Ovary (tissue), 10 donors: ENCODE measurements at places on chromosomes 16 and 17. TPM values are rescaled to one million over a fixed set of nuclear protein-coding genes. Genes with fewer than 3 reads are reported as not detected.

RHBDF1 gene
- total RNA-seq = 76.0 TPM

G6PC1 gene
- total RNA-seq = not detected

DNA sequence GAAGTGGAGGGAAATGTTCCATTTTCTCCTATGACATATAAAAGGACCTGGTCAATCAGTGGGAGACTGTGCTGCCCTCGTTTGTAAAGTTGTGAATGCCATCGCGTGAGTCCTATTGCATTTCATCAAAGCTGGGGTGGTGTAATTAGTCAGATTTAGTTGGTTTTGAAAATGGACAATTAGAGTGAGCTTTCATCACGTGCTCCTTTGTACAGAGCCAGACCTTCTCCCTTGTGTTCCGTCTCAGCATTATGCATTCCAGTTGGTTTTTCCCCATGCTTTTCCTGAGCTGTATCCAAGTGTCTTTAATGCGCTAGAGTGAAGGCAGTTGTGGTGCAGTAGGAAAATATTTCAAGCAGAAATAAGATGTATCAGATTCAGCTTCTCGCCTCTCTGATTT, 10.4 kb downstream of the SEC14L1 start:
- no peaks in the 10 kb centered on the region for H3K36me3 ChIP-seq
- H3K4me1 ChIP-seq = peaks cover 10% of the 10 kb centered on the region
- no peaks in the 10 kb centered on the region for H3K27me3 ChIP-seq
- DNase-seq = no peak

- no peaks in the 10 kb centered on the region for H3K27me3 ChIP-seq
- no peak for DNase-seq
- H3K4me3 ChIP-seq = no peak overlapping the region
Observed at GRCh38 chr17:72998343-72998742, 94.1 kb downstream of the SLC39A11 start.
